ENCODE measurements at places on chromosomes 12 and 14.

- no peak for DNase-seq
These were observed 242.6 kb downstream of the CPNE8 start for GRCh38 chr12:38662829-38663228.

- DNase-seq: no peak
These were observed 57.1 kb downstream of the STON2 start for GRCh38 chr14:81342850-81343580.

- no peak for DNase-seq
These were observed 114.5 kb downstream of the EGLN3 start for GRCh38 chr14:33836203-33836899.

DNA sequence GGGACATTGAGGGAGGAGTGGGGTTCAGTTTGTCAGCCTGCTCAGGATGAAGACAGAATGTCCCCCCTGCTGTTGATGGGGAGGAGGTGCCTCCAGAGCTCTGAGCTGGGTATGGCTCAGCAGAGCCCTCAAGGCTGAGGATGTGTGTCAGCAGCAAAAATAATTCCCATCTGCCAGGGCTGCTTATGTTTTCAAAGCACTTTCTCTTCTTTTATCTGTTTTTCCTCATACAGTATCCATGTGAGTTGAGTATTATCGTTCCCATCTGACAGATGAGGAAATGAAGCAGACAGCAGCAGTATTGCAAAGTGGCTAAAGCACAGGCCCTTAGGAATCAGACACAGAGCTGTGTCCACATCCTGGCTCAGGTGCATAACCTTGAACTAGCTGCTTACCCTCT lies 94.1 kb downstream of the SLC8A3 start:
- DNase-seq: no peak

DNA sequence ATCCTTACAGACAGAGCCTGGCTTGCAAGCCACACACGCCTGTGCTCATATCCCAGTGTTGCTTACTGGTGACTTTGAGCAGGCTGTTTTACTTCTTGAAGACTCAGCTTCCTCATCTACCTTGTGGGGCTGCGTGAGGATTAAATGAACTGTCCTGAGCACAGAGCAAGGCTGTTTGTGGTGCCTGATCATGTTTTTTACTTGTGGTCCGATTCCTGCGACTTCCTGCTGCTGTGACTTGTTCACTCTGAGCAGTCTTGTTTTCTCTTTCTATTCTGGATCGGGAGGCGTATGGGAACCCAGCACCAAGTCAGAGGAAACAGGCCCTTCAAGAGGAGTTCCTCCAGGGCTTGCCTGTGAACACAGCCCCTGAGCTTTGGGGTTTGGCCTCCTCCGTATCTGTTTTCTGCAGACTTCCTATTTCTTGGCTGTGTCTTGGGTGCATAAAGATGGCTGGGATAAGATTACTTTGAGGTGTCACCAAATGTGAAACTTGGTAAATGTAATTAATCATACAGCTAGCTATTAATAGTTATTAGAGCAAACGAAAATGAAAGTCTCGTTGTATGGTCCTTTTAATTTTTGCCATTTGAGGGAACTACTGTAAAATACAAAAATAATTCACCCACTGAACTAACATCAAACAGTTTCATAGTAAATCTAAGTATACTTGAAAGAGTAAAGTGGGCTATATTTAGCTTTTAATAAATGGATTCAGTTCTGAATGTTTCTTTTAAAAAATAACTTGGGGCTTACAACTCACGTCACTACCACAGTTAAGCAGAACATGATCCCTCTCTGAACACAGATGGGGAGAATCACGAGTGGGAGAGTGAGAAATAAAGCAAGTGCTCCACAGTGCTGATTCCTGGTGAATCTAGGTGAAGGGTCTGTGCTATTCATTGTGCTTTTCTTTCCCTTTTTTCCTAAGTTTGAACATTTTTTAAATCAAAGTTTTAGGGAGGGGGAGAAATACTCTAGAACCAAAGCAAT lies 251.5 kb downstream of the FOXN3 start:
- no peak for DNase-seq

DNA sequence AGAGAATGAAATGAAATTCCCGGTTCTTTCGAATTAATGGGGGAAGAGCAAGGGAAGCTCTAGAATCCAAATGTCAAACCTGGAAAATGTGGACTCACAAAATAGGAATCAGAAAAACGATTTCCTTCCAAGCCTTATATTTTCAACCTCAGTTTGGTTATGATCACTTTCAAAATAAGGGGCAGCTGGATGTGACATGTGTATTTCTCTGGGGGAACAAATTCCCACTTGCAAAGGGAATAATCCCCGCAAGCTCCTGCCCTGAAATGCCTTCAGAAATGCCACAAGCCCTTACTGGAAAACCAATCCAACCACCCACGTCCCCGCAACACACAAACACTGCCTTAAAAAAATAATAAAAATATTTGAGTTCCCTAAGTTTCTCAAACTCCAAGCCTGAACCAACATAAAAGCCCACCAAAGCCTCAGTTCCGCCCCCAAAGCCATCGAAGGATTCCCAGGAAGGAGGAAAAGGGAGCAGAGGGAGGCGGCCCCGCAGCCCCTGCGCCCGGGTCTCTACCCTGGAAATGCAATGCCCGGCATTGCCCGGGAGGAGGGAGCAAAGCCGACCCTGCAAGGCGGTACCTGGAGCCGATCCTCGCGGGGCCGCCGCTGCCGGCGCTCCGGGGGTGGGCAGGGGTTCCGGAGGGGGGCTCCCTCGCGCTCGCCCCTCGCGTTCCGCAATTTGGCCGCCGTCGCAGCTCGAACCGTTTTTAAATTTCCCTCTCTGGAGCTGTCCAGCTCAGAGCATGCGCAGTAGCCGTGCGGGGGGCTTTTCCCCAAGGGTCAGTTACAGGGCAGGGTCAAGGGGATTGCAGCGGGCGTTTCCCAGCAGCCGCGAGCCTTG lies at the start of gene FOXN4:
FOXN4 (minus strand) TSS at position 751 of the 847 bp plus-strand sequence. CDS start 963 bp downstream, outside the sequence.
- DNase-seq: no peak

DNA sequence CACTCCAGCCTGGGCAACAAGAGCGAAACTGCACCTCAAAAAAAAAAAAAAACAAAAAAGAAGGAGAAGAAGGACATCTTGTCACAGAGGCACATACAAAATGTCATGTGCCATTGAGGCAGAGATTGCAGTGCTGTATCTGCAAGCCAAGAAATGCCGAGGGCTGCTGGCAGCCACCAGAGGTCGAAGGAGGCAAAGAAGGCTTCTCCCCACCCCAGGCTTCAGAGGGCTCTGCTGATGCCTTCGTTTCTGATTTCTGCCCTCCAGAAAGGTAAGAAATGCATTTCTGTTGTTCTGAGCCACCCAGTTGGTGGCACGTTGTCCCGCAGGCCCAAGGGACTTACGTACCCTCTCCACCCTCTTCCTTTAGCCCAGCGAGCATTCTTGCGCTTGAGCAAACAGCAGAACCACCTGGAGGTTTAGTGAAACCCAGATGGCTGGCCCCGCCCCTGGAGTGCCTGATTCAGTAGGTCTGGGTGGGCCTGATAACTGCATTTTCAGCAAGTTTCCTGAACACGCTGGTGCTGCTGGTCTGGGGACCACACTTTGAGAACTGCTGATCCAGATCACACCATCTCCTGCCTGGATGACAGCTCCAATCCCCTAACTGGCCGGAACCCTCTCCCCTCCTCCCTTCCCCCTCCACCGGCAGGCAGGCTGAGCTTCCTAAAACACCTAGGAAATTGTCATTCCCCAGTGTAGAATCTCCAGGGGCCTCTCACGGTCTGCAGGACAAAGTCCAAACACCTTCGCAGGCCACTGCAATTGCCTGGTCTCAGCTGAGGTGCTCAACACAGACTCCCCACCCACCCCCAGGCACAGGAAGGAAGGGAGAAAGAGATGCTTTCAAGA lies 21.1 kb upstream of the SCARB1 start:
- no peak for DNase-seq

GRCh38 chr12:3000548-3001275 lies 41.5 kb downstream of the TEAD4 start:
- no peak for DNase-seq

GRCh38 chr14:92058006-92058917 lies 18.4 kb upstream of the TRIP11 start:
- no peak for DNase-seq

GRCh38 chr14:30994681-30995620 lies 30.5 kb upstream of the AP4S1 start:
- DNase-seq: no peak

GRCh38 chr12:55619354-55620138 lies 17.1 kb upstream of the OR10P1 start:
- DNase-seq: peak; percentile 19

DNA sequence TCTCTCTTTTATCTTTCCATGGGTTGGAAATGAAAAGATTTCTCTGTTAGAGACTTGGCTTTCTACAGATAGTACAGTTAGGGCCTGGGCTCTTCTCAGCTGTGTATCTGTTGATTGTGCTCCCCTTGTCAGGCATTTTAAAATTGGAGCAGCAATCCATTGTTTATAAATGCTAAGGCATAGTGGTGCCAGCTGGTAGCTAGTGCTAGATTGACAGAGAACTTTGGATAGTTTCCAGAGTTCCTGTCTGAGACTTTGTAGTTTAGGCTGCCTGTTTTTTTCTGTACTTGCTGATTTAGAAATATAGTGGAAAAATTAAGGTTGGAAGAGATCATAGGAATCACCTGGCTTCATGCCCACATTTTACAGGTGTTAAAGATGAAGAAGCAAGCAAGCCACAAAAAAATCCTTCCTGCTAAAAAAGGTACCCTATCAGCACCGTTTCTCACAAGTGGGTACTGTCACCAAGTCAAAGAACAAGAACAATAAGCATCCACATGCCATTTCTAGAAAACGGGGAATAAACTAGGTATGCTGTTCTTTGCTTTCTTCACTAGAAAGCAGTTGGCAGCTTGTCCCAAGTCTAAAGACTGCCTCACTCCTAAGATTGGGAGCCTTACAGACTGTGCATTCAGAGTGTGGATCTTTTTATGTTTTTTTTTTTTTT lies 6.2 kb downstream of the TTLL5 start:
- no peak for DNase-seq

- no peak for DNase-seq
These were observed 15.3 kb downstream of the NOC4L start for GRCh38 chr12:132159555-132160003.

DNA sequence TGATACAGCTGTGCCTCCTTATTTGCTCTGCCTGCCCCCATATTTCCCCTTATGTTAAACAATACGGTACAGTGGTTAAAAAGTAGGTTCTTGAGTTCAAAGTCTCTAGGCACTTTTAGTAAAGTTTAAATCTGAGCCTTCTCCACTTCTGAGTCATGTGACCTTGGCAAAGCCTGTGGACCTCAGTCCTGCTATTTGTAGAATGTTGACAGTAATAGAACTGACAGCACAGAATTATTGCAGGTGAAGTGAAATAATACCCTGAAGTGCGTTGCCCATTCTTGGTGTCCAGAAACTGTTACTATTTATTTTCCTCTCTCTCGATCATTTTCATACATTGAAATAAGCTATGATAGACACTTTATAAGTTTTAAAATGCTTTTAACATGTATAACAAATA lies 499.7 kb downstream of the EGLN3 start:
- no peak for DNase-seq
